ENCODE measurements at places on chromosomes 6 and 20. TPM values are rescaled to one million over a fixed set of nuclear protein-coding genes. Genes with fewer than 3 reads are reported as not detected.

- H3K27me3 ChIP-seq: no peaks in the 10 kb centered on the region
- no peak overlapping the region for H3K4me3 ChIP-seq
- peaks cover 18% of the 10 kb centered on the region for H3K36me3 ChIP-seq
- H3K27ac ChIP-seq: no peak overlapping the region
- DNase-seq: no peak
- H3K4me1 ChIP-seq: peaks cover 14% of the 10 kb centered on the region
These were observed 455.6 kb downstream of the MAFB start for GRCh38 chr20:40233406-40233805.

GRCh38 chr20:38810926-38811630 lies 5.6 kb downstream of the PPP1R16B start:
- no peak for DNase-seq
- H3K36me3 ChIP-seq: no peaks in the 10 kb centered on the region
- no peak overlapping the region for H3K4me3 ChIP-seq
- peaks cover 40% of the 10 kb centered on the region for H3K4me1 ChIP-seq
- H3K27me3 ChIP-seq: peaks cover 21% of the 10 kb centered on the region

DNA sequence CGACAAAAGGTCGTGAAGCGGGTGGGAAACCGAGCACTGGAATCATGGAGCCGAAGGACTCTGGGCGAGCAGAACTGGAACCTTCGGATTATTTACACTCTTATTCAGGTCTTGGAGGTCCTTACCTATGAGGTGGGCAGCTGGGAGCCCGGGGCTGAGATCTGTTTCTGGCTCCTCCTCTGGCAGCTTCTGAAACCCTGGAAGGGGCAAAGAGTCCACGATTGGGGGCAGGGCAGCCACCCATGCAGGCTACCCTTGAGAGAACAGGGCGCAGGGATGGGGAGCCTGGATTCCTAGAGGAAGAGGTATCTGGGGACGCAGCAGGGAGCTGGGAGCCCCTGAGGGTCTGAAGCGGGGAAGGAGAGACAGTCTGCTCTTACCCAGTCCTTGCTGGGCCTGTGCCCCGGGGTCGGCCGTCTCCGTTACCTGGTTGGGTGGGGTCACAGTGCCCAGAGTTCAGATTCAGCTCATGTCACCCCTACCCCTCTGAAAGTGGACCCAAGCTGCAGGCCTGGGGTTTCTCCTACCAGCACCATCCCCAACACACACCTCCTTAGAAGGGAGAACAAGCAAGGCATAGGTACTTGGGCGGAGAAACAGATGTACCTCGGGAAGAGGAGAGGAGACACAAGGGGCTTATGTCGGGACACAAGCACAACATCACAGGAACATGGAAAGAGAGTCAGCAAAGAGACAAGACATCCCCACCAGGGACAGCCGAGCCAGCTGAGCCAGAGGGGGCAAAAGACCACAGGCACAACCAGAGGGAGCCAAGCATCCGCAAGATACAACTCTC lies 592 bp downstream of the LTB start:
- peak overlapping the region; percentile 92 for H3K4me3 ChIP-seq
- peaks cover 42% of the 10 kb centered on the region for H3K27me3 ChIP-seq
- no peaks in the 10 kb centered on the region for H3K36me3 ChIP-seq
- peak overlapping the region; percentile 10 for H3K27ac ChIP-seq

The SASH1 gene
- 27.4 TPM for total RNA-seq

The C2 gene
- total RNA-seq: 1.3 TPM

The PRRT1 gene
- 1.6 TPM for total RNA-seq

- H3K36me3 ChIP-seq: peaks cover 13% of the 10 kb centered on the region
- H3K27ac ChIP-seq: peak overlapping the region; percentile 33
- peaks cover 69% of the 10 kb centered on the region for H3K4me1 ChIP-seq
- no peaks in the 10 kb centered on the region for H3K27me3 ChIP-seq
- DNase-seq: no peak
- H3K4me3 ChIP-seq: peak overlapping the region; percentile 85
These were observed 7.0 kb downstream of the SYNGAP1 start for GRCh38 chr6:33426590-33427511.

DNA sequence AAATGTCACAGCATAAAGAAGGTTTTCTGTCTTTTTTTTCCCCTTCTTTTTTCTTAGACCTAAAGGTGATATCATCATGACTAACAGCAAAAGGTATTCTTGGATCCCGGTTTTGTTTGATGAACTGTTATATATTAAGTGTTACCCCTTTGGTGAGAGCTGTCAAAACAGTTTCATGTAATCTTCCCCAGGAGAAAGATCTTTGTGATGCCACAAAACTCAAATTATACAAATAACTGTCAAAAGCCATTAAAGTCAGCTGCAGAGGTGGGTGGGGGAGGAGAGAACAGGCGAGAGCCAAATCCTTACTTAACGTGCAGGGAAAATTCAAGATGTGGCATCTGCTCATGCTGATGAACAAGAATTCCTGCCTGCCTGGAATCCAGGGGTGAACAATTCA lies 258.2 kb downstream of the BMP7 start:
- H3K27me3 ChIP-seq: peaks cover 11% of the 10 kb centered on the region
- no peak overlapping the region for H3K4me3 ChIP-seq
- DNase-seq: no peak
- H3K4me1 ChIP-seq: peaks cover 2% of the 10 kb centered on the region
- no peak overlapping the region for H3K27ac ChIP-seq
- no peaks in the 10 kb centered on the region for H3K36me3 ChIP-seq

DNA sequence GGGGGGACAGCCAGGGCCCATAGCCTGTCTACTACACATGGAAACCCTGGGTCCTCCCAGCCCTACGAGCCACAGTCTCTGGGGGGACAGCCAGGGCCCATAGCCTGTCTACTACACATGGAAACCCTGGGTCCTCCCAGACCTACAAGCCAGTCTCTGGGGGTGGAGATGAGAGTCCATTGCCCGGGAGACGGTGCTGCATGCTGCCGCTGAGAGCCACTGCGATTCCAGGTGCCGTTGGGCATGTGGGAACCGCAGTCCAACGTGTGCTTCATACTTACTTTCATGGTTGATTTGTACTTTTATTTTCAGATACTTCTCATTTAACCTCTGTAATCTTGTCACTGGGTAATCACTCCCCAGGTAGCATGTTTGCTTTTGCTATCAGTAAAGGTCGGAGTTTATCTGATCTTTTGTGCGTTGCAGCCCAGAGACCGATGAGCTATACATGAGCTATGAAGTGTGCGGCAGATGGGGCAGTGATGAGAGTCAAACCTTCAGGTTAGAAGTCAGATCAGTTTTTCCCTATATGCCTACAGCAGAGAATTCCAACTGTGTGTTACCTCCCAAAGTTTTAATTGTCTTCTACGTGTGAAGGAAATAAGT lies 58.2 kb downstream of the SMOC2 start:
- H3K36me3 ChIP-seq: peaks cover 5% of the 10 kb centered on the region
- peaks cover 17% of the 10 kb centered on the region for H3K4me1 ChIP-seq
- H3K4me3 ChIP-seq: no peak overlapping the region

DNA sequence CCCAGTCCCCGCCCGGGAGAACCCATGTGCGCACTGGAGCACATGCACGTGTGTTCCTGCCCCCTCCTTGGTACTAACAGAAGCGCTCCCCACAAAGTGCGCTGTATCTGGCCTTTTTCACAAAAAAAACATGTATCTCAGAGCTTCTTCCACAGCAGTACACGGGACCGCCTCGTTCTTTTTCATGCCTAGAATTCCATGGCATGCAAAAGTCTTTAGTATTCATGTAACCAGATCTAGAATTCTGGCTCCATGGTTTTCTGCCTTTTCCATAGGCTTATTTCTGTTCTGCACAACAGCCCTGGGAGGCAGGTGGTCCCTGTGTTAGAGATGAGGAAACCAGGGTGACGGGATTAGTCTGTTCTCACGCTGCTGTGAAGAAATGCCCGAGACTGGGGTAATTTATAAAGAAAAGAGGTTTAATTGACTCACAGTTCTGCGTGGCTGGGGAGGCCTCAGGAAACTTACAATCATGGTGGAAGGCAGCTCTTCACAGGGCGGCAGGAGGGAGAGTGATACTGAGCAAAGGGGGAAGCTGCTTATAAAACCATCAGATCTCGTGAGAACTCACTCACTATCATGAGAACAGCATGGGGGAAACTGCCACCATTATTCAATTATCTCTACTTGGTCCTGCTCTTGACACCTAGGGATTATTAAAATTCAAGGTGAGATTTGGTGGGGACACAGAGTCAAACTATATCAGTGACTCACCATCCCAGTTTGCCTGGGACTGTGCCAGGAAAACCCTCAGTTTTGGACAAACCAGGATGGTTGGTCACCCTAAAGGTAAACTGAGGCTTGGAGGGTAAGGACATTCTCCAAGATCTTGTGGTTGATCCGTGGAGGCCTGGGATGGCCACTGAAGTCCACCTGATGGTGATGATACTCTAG lies 41.0 kb downstream of the C20orf203 start:
- DNase-seq: no peak
- peaks cover 2% of the 10 kb centered on the region for H3K27me3 ChIP-seq
- no peaks in the 10 kb centered on the region for H3K36me3 ChIP-seq
- peaks cover 26% of the 10 kb centered on the region for H3K4me1 ChIP-seq

The NT5DC1 gene
- 70.1 TPM for total RNA-seq

GRCh38 chr6:3423439-3424184 lies 33.2 kb downstream of the SLC22A23 start:
- H3K4me1 ChIP-seq: peaks cover 94% of the 10 kb centered on the region
- H3K27me3 ChIP-seq: no peaks in the 10 kb centered on the region
- H3K27ac ChIP-seq: peak overlapping the region; percentile 95

DNA sequence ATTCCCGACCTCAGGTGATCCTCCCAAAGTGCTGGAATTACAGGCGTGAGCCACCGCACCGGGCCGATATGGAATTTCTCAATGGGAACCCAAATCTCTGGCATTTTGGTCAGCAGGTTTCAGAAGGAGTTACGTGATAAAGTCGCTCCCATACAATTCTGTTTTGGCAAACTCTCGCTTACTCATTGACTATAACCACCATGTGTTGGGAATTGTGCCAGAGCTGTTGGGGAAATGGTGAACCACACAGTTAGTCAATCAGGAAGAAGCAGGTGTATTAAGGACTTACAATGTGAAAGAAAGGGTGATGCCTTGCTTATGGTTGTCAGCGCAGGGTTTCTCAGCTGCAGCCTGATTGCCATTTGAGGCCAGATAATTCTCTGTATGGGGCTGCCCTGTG lies 410.5 kb downstream of the QKI start:
- no peaks in the 10 kb centered on the region for H3K36me3 ChIP-seq
- H3K4me3 ChIP-seq: no peak overlapping the region
- no peaks in the 10 kb centered on the region for H3K27me3 ChIP-seq
- H3K4me1 ChIP-seq: peaks cover 9% of the 10 kb centered on the region

The ARFGEF3 gene
- total RNA-seq: 20.0 TPM

DNA sequence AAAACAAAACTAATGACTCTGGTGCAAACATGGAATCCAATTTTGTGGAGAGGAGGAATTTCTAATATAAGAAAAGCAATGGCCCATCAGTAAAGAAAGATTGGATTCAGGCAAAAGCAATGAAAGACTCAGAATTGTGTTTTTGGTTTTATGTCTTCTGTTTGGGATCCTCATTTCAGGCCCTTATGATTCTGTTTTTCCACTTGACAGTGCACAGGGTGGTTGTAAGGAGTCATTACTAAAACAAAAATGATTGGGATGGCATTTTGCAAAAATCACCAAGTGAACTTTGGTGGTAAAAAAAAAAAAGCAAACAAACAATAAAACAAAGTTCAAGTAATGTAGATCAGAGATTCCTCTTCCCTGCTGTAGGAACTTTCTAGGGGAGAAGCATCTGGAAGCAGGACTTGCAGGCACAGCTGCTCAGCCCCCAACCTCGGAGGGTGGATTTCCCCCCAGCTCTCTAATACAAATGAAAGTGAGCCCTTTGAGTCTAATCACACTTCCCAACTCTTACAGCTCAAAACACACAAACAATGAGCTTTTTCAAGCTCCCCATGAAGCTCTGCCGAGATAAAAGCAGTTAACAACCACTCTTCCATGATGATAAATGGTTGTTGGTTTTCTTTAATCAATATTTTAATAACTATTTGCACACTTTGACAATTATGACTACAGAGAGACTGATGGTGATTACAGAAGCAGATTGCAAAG lies 177.7 kb downstream of the ZDHHC14 start:
- DNase-seq: no peak
- peaks cover 37% of the 10 kb centered on the region for H3K4me1 ChIP-seq
- H3K27ac ChIP-seq: no peak overlapping the region
- no peaks in the 10 kb centered on the region for H3K27me3 ChIP-seq
- no peaks in the 10 kb centered on the region for H3K36me3 ChIP-seq
- H3K4me3 ChIP-seq: no peak overlapping the region

The SPINT3 gene
- total RNA-seq: not detected

GRCh38 chr6:13581700-13582229 lies 7.4 kb downstream of the SIRT5 start:
- no peak for DNase-seq
- no peaks in the 10 kb centered on the region for H3K27me3 ChIP-seq
- peaks cover 34% of the 10 kb centered on the region for H3K36me3 ChIP-seq
- H3K27ac ChIP-seq: no peak overlapping the region

DNA sequence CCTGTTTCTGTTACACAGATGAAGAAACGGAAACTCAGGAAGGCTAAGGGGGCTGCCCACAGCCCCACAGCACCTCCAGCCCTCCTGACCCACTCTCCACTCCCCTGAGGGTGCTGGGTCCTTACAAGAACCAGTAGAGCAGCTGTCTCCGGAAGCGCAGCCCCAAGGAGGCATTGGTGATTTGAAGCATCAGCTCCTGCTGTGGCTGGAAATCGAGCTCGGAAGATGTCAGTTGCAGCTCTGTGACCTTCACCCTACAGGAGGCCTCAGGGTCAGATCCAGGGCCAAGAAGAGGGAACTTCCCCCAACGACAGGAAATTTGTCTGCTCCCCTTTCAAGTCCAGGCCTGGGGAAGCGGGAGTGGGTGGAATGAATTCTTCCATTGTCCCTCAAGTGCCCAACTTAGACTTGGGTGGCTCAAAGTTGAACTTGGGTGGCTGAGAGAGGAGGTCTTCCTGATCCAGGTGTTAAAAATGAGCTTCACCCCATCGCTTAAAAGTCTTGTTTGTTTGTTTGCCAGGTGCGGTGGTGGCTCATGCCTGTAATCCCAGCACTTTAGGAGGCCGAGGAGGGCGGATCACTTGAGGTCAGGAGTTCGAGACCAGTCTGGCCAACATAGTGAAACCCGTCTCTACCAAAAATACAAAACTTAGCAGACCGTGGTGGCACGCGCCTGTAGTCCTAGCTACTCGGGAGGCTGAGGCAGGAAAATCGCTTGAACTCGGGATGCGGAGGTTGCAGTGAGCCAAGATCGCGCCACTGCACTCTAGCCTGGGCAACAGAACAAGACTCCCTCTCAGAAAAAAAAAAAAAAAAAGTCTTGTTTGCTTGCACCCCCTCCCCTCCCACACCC lies 1.9 kb downstream of the PLTP start:
- H3K36me3 ChIP-seq: peaks cover 37% of the 10 kb centered on the region
- peaks cover 14% of the 10 kb centered on the region for H3K4me1 ChIP-seq
- DNase-seq: no peak
- H3K27ac ChIP-seq: no peak overlapping the region
- H3K27me3 ChIP-seq: no peaks in the 10 kb centered on the region

Measured in WTC11 (cell line).